ENCODE measurements at places on chromosomes 4 and X. TPM values are rescaled to one million over a fixed set of nuclear protein-coding genes. Genes with fewer than 3 reads are reported as not detected.

The BEX3 gene
- total RNA-seq: 127 TPM

The FRG1 gene
- 23.9 TPM for total RNA-seq

The MTCP1 gene
- 17.8 TPM for total RNA-seq

The PCDH19 gene
- 3.0 TPM for total RNA-seq

The SPARCL1 gene
- 2,315 TPM for total RNA-seq

The DMD gene
- 233 TPM for total RNA-seq

The MAGEB1 gene
- not detected for total RNA-seq

DNA sequence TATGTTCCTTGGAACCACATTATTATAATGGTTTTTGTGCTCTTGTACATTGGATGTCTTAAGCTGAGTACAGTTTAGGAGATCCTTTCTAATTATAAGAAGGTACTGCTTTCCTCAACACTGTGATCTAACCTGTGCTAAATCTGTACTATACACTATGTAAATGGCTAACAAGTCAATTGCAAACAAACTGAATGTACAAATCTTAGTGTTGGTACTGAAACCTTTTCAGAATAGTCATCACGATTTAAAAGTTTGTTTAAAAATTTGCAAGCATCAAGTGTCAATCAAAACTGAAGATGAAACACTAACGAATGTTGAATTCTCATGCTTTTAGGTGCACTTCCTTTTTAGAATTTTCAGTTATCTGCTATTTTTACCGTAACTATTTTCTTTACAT, 2090.4 kb upstream of the TENM3 start:
- DNase-seq: no peak
- no peak overlapping the region for H3K4me3 ChIP-seq
- H3K27ac ChIP-seq: no peak overlapping the region
- H3K36me3 ChIP-seq: no peaks in the 10 kb centered on the region

- H3K4me1 ChIP-seq: peaks cover 32% of the 10 kb centered on the region
- DNase-seq: no peak
- no peak overlapping the region for H3K27ac ChIP-seq
- peak overlapping the region; percentile 9 for H3K4me3 ChIP-seq
- H3K36me3 ChIP-seq: no peaks in the 10 kb centered on the region
- no peaks in the 10 kb centered on the region for H3K27me3 ChIP-seq
Measured at GRCh38 chr4:101288365-101289145, 58.8 kb downstream of the PPP3CA start.

GRCh38 chrX:28347476-28347875, 239.8 kb upstream of the IL1RAPL1 start:
- DNase-seq: no peak
- no peaks in the 10 kb centered on the region for H3K27me3 ChIP-seq
- H3K27ac ChIP-seq: no peak overlapping the region

DNA sequence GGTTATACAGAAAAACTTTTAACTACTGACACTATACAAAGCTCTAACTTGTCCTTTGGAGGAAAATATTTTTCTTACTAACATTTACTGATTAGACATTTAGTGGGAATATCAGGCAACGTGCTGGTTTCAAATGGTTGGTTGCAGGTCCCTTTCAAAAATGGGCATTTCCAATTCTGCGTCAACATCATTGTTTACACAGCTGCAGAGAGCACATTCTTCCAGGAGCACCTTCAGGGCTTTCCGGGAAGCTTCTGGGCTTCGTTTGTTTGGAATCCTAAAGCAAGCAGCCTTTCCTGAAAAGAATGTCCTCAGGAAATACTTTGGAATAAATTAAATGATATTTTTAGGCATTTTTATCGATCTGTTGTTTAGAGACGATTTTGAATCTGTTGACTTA, 289.7 kb downstream of the TRIML1 start:
- no peaks in the 10 kb centered on the region for H3K36me3 ChIP-seq
- no peaks in the 10 kb centered on the region for H3K4me1 ChIP-seq
- no peak overlapping the region for H3K27ac ChIP-seq
- no peak overlapping the region for H3K4me3 ChIP-seq
- no peak for DNase-seq

- H3K36me3 ChIP-seq: no peaks in the 10 kb centered on the region
Measured at GRCh38 chrX:47283015-47283771, 50.4 kb downstream of the USP11 start.

DNA sequence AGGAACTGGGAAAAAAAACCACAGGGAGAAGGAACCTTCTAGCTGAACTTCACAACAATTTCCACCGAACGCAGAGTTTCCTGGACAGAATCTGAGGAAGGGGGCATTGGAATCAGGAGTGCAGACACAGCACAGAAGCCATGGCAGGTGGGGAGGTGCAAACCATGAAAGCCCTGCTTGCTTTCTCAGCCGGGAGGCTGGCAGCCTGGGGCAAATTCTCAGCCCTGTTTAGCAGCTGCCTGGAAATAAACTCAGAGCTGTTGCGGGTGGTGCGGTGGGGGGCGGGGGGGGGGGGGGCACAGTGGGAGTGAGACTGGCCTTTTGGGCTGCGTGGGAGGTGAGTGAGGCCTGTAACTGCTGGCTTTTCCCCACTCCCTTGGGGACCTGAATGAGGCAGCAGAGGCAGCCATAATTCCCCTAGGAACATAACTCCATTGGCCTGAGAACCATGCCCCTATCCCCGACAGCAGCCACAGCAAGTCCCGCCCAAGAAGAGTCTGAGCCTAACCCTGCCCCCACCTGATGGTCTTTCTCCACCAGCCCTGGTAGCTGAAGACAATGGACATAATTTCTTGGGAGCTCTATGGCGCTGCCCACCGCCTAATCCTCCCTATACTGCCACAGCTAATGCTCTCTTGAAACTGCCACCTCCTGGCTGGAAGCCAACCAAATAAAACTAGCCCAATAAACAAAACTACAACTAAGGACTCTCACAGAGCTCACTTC, 176.3 kb downstream of the FAM13A start:
- H3K36me3 ChIP-seq: no peaks in the 10 kb centered on the region
- H3K27ac ChIP-seq: no peak overlapping the region
- DNase-seq: no peak
- no peaks in the 10 kb centered on the region for H3K4me1 ChIP-seq

- no peak overlapping the region for H3K27ac ChIP-seq
- H3K4me1 ChIP-seq: no peaks in the 10 kb centered on the region
- no peaks in the 10 kb centered on the region for H3K27me3 ChIP-seq
Measured at GRCh38 chr4:78737035-78737434, 39.1 kb upstream of the BMP2K start.

GRCh38 chrX:12489341-12489740, 301.9 kb upstream of the PRPS2 start:
- no peaks in the 10 kb centered on the region for H3K36me3 ChIP-seq
- no peaks in the 10 kb centered on the region for H3K4me1 ChIP-seq
- H3K27me3 ChIP-seq: no peaks in the 10 kb centered on the region
- no peak overlapping the region for H3K4me3 ChIP-seq
- no peak overlapping the region for H3K27ac ChIP-seq
- DNase-seq: no peak

- no peaks in the 10 kb centered on the region for H3K27me3 ChIP-seq
- H3K27ac ChIP-seq: no peak overlapping the region
- H3K36me3 ChIP-seq: no peaks in the 10 kb centered on the region
Measured at GRCh38 chr4:166594326-166594946, 639.9 kb downstream of the SPOCK3 start.

DNA sequence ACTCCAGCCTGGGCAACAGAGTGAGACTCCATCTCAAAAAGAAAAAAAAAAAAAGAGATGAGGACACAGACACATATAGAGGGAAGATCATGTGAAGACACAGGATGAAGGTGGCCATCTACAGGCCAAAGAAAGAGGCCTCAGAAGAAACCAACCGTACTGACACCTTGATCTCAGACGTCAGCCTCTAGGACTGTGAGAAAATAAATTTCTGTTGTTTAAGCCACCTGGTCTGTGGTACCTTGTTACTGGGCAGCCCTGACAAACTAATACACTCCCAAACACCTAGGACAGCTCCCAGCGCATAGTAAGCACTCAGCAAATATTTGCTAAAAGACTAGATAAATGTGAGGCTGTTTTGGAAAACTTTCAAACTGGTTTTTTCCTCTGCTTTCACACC, 59.2 kb upstream of the SMIM10 start:
- H3K36me3 ChIP-seq: no peaks in the 10 kb centered on the region
- no peaks in the 10 kb centered on the region for H3K27me3 ChIP-seq
- DNase-seq: no peak
- H3K4me1 ChIP-seq: no peaks in the 10 kb centered on the region
- no peak overlapping the region for H3K4me3 ChIP-seq
- H3K27ac ChIP-seq: no peak overlapping the region

DNA sequence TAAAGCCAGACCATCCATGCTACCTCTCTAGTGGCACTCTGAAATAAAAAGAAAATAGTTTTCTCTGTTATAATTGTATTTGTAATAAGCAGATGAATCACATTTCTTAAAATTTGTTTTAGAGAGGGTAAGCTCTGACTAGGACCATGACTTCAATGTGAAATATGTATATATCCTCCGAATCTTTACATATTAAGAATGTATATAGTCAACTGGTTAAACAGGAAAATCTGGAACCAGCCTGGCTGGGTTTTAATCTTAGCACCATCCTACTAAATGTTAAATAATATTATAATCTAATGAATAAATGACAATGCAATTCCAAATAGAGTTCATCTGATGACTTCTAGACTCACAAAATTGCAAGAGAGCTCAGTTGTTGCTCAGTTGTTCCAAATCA, 1.5 kb downstream of the FGB start:
- H3K27me3 ChIP-seq: no peaks in the 10 kb centered on the region
- no peak overlapping the region for H3K4me3 ChIP-seq
- no peaks in the 10 kb centered on the region for H3K36me3 ChIP-seq
- H3K27ac ChIP-seq: no peak overlapping the region
- no peaks in the 10 kb centered on the region for H3K4me1 ChIP-seq

DNA sequence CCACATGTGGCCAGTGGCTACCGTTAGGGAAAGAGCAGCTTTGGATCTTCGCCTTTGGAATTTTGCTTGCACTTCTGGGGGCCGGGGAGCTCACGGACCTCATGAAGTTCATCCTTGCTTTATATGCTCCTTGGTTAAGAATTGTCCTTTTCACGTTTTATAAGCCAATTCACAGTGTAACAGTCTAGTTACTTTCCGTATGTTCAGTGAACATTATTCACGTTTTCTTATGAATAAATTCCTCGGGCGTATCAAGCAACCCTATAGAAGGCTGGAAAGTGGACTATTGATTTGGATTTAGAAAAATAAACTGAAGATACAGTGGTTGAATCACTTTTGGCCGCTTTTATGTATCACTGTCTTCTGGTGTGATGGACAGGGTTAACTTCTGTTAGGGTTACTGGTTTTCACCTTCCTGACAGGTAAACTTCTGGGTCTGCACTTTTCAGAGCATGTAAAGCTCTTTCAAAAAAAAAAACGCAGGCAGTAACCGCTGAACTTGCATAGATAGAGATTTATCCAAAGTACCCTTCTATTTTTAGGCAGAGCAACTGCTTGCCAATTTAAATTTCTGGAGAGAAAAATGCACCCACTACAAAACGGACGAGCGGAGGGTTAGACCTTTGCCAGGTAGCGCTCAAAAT, 569 bp upstream of the PDLIM5 start:
- peaks cover 47% of the 10 kb centered on the region for H3K4me1 ChIP-seq
- no peak for DNase-seq
- H3K27me3 ChIP-seq: no peaks in the 10 kb centered on the region
- peak overlapping the region; percentile 100 for H3K27ac ChIP-seq
- H3K36me3 ChIP-seq: peaks cover 3% of the 10 kb centered on the region

GRCh38 chr4:88616275-88617150, 24.2 kb downstream of the HERC3 start:
- peak overlapping the region; percentile 42 for H3K27ac ChIP-seq
- DNase-seq: no peak
- no peak overlapping the region for H3K4me3 ChIP-seq

All from thoracic aorta (tissue), 2 donors.